ENCODE measurements at places on chromosomes 6 and 20.

- peak; percentile 13 for DNase-seq
These were observed 198.6 kb upstream of the SIM1 start for GRCh38 chr6:100663219-100663863.

DNA sequence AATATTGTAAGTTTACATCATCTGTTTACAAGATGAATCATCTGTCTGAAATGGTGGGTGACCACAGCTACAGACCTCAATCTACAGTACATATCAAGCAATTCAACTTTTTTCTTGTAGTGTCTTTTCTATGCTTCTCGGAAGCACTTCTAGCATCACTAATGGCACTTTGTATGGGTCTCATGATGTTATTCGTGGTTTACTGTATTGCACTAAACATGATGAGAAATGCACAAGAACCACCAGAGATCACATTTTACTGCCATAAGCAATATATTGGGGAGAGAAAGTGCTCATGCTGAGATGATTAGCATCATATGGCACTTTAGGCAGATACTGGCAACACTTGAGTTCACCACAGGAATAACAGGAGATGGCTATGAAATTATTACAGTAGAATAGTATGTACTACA is 15.4 kb upstream of the BTBD3 start:
- DNase-seq = no peak

- DNase-seq = no peak
These were observed 572.5 kb upstream of the JAG1 start for GRCh38 chr20:11246251-11246775.

DNA sequence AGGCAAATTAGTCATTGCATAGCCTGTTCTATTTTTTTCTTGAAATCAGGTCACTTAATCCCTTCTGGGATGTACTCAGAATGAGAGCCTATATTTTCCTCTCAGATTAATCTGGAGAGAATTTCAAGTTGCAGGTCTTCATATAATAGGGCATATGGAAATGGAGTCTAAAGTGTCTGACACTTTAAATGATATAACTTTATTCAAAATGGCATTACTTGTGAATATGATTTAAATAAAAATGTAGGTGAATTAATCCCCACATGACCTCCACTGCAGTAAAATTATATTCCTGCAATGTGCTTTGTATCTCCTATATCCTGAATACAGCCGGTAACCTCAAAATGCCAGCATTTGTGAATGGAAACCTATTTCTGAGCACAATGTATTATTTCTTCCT is 172.5 kb upstream of the BTBD3 start:
- DNase-seq = no peak

DNA sequence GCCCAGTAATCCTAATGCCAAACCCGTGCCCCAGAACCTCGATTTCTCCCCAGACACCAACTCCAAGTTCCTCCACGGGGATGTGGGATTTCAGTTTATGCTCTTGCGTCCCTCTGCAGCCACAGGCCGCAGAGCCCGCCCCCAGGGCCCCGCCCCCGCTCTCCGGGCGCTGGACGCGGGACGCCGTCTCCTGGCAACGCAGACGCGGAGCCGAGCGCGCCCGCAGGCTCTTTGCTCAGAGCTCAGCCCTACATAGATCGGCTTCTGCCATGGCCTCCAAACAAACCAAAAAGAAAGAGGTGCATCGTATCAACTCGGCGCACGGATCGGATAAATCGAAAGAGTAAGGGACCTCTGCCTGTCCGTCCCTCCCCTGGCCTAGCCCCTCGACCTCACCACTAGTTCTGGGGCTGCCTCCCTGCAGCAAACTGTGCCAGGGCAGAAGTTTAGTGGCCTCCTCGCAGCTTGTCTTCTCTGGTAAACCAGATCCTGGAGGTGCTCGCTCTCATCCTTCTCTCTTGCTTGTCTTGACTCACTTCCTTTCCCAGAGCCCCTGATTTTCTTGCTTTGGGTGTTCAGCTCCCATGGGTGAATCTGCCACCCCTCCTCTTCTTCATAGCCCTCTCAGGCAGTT is at the start of gene ADGB:
Gene ADGB (plus strand): TSS at position 201 of the 634 bp plus-strand sequence. CDS start 69 bp downstream, at position 270.
- DNase-seq = peak; percentile 82

DNA sequence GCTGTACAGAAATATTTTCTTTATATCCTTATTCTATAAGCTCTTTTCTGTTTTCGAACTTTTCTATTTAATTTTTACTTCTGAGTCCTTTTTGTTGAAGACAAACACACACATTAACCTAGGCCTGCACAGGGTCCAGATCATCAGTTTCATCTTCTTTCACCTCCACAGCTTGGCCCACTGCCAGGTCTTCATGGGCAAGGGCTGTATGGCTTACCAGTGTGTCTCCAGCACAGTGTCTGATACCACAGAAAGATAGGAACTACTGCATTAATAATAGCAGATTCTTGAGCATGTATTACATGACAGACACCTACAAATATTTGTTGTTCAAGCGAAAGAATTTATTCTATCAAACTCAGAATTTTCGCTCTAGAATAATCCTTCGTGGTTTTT is 24.4 kb downstream of the QKI start:
- DNase-seq = no peak

All from AG08396 (cell line).